ENCODE measurements at places on chromosomes 1 and 21. TPM values are rescaled to one million over a fixed set of nuclear protein-coding genes. Genes with fewer than 3 reads are reported as not detected.

CCDC17 gene
- total RNA-seq: 1.3 TPM

GUCA2B gene
- total RNA-seq: not detected

PRDM16 gene
- not detected for total RNA-seq

CATSPERE gene
- 0.33 TPM for total RNA-seq

GALNT2 gene
- 49.5 TPM for total RNA-seq

REG4 gene
- total RNA-seq: not detected

PATJ gene
- total RNA-seq: 16.0 TPM

TAF13 gene
- 29.0 TPM for total RNA-seq

SPRR2F gene
- total RNA-seq: not detected

CLDN8 gene
- total RNA-seq: not detected

PRDM15 gene
- 8.5 TPM for total RNA-seq

SLC5A9 gene
- total RNA-seq: not detected

LCE1B gene
- total RNA-seq: not detected

PIGP gene
- 19.2 TPM for total RNA-seq

ELAPOR1 gene
- 9.1 TPM for total RNA-seq

RPRD2 gene
- total RNA-seq: 22.2 TPM

CD84 gene
- 20.2 TPM for total RNA-seq

OR2G6 gene
- not detected for total RNA-seq

FCRL1 gene
- total RNA-seq: not detected

S100A6 gene
- 513 TPM for total RNA-seq

SYDE2 gene
- 2.7 TPM for total RNA-seq

STUM gene
- total RNA-seq: not detected

BSND gene
- total RNA-seq: not detected

KHDRBS1 gene
- 203 TPM for total RNA-seq

SPRR1A gene
- total RNA-seq: not detected

CFHR2 gene
- not detected for total RNA-seq

PIGV gene
- total RNA-seq: 15.3 TPM

TSPAN2 gene
- 2.7 TPM for total RNA-seq

SPRR5 gene
- not detected for total RNA-seq

AUNIP gene
- 10.1 TPM for total RNA-seq

TRIM45 gene
- total RNA-seq: 0.53 TPM

SELL gene
- total RNA-seq: 110 TPM

LCE2A gene
- not detected for total RNA-seq

GBP5 gene
- 95.1 TPM for total RNA-seq

FMN2 gene
- not detected for total RNA-seq

RNF186 gene
- total RNA-seq: not detected

DNASE2B gene
- total RNA-seq: not detected

GPR37L1 gene
- not detected for total RNA-seq

PTGER3 gene
- total RNA-seq: not detected

DENND1B gene
- 12.5 TPM for total RNA-seq

S100B gene
- total RNA-seq: not detected

MRAP gene
- not detected for total RNA-seq

FCRLB gene
- not detected for total RNA-seq

MYOG gene
- total RNA-seq: not detected

LENEP gene
- total RNA-seq: 0.36 TPM

CELA3B gene
- not detected for total RNA-seq

NCMAP gene
- total RNA-seq: 0.05 TPM

C1orf53 gene
- total RNA-seq: 0.58 TPM

TRMT1L gene
- total RNA-seq: 28.6 TPM

TOR3A gene
- 36.7 TPM for total RNA-seq

OR14K1 gene
- total RNA-seq: not detected

TMEM82 gene
- total RNA-seq: not detected

MASP2 gene
- total RNA-seq: not detected
